Psoas muscle (tissue), 8 donors: ENCODE measurements at places on chromosomes 7 and 10. TPM values are rescaled to one million over a fixed set of nuclear protein-coding genes. Genes with fewer than 3 reads are reported as not detected.

GRCh38 chr10:30751678-30752331 lies 122.3 kb upstream of the LYZL2 start:
- peak; percentile 81 for DNase-seq

DNA sequence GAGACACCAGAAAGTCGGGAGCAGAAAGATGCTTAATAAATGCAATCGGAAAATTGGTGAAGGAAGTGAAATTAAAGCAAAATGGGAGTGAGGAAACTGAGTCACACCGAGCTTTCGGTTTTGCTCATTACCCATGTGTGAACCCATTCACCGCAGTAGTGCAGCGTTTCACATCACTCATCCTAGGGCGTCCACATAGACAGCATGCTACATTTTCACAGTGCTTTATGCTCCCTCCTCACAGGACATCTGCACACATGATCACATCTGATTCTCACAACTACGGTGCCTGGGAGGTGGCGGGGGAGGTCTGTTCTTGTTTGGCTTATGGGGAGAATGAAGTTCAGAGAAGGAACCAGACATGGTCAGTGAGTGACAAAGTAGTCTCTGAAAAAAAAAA lies 36.6 kb upstream of the ATP6V0A4 start:
- DNase-seq: no peak

DNA sequence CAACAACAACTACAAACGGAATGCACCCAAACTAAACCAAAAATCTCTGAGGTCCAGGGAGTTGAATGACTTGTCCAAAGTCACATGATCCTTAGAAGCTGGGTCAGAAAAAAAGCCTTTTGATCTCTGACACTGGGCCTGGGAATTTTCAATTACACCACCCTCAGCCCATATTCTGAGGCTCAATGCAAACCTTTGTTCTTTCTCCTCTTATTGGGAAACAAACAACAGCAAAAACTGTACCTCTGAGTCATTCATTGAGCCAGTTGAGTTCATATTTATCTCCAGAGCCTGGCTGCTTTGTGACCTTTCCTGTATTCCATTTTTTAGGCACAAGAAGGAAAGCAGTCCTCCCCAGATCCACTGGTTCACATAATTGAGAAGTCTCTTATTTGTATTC lies 51.2 kb upstream of the SORCS1 start:
- DNase-seq: no peak

DNA sequence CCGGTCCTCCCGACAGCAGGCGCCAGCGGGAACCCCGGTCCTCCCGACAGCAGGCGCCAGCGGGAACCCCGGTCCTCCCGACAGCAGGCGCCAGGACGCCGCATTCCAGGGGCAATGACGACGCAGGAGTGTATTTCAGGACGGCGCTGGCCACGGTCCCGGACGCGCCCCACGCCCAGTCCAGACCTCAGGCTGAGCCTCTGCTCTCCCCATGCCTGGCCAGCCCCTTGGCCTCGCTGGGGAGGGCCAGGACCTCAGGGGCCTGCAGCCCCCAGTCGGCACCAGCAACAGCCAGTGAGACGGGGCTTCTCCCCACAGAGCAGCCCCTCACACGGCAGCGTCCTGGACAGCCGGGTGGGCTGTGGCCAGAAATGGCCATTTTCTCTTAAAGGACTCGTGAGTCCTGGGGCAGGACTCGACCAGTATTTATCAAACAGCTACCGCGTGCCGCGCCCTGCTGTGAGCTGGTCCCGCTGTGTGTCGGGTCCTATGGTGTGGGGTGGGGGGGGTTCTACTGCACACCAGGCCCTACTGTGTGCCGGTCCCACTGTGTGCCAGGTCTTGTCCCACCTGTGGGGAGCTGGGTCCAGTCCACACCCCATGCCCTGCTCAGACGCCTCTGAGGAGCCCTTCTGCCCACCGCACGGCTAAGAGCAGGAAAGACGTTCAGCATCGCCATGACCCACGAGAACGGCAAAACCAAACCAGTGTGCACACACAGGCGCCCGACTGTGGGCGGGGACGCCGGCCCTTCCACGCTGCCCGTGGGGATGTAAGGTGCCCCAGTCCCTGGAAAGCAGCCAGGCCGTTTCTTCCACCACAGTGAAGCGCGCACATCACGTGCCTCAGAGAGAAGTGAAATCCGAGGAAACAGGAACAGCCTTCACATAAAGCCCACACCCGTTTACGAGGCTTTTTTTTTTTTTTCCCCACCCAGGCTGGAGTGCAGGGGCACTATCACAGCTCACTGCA lies 33.3 kb downstream of the GET4 start:
- DNase-seq: peak; percentile 72

GRCh38 chr10:27527666-27528295 lies 23.7 kb downstream of the RAB18 start:
- DNase-seq: no peak

CLCN1 gene
- polyA plus RNA-seq: 1.3 TPM

DMBT1 gene
- polyA plus RNA-seq: 0.25 TPM

ZNF25 gene
- polyA plus RNA-seq: 11.2 TPM

DNA sequence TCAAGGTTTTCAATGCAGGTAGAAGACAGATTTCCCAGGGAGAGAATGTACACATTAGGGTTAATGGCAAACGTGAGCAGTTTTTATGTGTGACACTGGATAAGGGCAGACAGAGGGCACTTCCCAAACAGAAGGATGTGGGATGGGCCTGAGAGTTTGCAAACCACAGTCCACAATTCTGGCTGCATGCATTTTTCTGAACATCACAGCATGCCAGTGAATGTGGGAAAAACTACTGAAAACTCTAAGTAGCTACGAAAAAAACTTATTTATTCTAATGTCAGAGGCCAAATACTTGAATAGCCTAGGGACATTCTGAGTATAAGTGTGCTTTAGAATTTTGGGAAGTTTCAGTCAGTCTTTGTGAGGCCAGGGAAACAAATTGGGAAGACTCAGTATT lies 145.9 kb downstream of the NRCAM start:
- DNase-seq: no peak

ITPRID1 gene
- not detected for polyA plus RNA-seq

JCAD gene
- 4.3 TPM for polyA plus RNA-seq

DNA sequence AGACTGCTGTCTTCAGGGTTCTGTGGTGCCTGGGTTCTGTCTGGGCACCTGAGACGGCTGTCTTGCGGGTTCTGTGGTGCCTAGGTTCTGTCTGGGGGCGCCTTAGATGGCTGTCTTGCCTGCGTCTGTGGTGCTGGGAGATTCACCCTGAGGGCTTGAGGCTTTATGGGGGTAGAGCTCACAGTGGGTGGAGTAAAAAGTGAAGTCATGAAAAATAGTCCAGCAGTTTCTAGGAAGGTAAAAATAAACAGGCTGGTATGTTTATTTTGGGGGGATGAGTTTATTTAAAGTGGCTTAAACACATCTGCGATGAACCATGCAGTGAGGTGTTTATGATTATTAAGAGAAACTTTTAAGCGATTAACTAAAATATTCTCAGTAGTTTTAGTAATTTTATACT lies 64.2 kb downstream of the NKX6-2 start:
- DNase-seq: no peak

GRCh38 chr7:99098824-99099498 lies 44.9 kb downstream of the SMURF1 start:
- DNase-seq: no peak

DNA sequence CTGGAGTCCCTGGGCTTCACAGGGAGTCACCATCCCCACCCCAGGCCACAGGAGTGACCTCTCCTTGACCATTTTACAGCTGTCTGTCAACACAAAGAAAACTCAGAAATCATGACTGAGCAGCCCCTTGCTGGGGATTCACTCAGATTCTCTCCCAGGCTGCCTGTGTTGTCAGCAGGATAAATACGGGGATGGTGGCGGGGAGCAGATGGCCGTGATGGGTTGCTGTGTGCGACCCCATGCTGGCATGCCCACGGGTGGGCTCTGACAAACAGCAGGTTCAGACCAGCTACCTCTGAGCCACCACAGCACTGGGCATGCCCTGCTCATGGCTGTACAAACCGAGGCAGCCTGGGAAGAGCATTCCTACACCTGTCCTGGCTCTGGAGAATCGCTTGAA lies 136.1 kb downstream of the SLIT1 start:
- no peak for DNase-seq

NEUROD6 gene
- not detected for polyA plus RNA-seq

TRIM50 gene
- 0.17 TPM for polyA plus RNA-seq

DNA sequence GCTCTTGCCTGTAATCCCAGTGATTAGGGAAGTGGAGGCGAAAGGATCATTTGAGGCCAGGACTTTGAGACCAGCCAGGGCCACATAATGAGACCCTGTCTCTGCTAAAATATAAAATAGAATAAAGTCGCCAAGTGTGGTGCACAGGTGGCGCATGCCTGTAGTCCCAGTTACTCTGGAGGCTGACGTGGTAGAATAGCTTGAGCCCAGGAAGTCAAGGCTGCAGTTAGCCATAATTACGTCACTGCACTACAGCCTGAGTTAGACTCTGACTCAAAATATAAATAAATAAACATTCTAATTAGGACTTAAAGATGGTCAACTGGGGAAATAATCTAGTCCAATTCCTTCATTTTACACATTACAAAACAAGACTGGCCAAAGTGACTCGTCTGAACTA lies 768 bp downstream of the CHCHD2 start:
- DNase-seq: no peak

DNA sequence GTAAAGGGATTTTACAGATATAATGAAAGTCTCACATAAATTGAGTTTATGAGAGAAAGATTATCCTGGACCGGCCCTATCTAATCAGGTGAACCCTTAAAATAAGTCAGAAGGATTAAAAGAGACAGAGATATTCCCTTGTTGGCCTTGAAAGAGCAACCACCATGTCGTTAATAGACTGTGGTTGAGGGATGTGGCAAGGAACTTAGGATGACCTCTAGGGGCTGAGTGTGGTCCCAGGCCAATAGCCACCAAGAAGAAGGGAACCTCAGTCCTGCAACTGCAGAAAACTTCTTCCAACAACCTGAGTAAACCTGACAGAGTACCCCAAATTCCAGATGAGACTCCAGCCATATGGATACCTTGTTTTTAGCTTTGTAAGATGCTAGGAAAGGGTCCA lies 121.5 kb downstream of the POLR1F start:
- DNase-seq: no peak

DNA sequence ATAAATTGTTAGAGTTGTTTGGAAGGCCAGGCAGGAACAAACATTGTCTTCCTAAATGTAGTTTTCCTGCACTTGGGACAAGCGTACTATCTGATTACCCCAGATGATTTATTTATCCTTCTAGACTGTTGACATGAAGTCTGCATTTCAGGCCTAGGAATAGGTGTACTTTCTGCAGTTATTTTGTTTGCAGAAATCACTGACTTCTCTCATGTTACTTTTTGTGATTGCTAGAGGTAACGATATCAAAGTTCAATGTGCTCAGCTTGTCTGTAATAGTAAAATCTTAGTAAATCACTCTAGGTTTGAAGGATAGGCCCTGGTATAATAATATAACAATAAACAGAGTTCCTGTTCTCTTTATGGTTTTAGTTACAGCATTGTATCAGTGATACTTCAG lies 75.4 kb upstream of the HDAC9 start:
- no peak for DNase-seq

DNA sequence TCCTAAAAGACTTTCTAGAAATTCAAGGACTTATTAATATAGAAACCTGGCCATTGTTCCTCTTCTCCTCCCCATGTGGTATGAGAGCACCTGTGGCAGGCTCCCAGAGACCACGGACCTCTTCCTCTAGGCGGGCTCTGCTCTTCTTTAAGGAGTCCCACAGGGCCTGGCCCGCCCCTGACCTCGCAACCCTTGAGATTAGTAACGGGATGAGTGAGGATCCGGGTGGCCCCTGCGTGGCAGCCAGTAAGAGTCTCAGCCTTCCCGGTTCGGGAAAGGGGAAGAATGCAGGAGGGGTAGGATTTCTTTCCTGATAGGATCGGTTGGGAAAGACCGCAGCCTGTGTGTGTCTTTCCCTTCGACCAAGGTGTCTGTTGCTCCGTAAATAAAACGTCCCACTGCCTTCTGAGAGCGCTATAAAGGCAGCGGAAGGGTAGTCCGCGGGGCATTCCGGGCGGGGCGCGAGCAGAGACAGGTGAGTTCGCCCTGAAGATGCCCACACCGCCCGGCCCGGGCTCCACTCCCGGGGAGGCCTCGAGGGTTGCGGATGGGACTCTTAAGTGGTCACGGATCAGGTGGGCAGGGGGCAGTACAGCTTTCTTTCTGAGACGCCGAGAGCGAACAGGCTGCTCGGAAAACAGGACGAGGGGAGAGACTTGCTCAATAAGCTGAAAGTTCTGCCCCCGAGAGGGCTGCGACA lies at the start of gene SLC26A4:
SLC26A4 (plus strand) TSS at position 448 of the 700 bp plus-strand sequence. CDS start 814 bp downstream, outside the sequence.
- no peak for DNase-seq

GRCh38 chr10:36465604-36466379 lies 659.6 kb upstream of the ANKRD30A start:
- DNase-seq: no peak

C10orf67 gene
- 0.03 TPM for polyA plus RNA-seq

DNA sequence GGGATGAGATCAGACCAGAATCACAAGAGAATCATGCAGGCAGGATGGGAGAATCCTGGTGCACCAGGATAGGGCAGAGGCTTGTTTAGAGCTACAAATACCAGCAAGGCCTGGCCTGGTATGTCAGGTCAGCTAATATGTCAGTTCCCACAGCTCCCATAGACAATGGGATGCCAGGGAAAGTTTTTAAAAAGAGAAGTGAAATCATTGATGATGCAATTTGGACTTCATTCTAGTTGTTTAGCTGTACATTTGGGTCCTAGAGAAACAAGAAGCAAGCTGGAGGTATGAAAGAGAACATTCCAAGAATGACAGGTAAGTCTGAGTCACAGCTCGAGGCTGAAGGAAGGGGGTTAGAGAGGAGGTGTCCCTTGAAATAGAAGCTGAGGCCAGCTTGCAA lies 45.2 kb downstream of the GPR141 start:
- DNase-seq: no peak

- no peak for DNase-seq
Observed at GRCh38 chr10:52451817-52452216, 137.7 kb downstream of the DKK1 start.

OR2A7 gene
- 0.07 TPM for polyA plus RNA-seq

GIMAP4 gene
- polyA plus RNA-seq: 13.6 TPM

GLCCI1 gene
- 4.0 TPM for polyA plus RNA-seq

DNA sequence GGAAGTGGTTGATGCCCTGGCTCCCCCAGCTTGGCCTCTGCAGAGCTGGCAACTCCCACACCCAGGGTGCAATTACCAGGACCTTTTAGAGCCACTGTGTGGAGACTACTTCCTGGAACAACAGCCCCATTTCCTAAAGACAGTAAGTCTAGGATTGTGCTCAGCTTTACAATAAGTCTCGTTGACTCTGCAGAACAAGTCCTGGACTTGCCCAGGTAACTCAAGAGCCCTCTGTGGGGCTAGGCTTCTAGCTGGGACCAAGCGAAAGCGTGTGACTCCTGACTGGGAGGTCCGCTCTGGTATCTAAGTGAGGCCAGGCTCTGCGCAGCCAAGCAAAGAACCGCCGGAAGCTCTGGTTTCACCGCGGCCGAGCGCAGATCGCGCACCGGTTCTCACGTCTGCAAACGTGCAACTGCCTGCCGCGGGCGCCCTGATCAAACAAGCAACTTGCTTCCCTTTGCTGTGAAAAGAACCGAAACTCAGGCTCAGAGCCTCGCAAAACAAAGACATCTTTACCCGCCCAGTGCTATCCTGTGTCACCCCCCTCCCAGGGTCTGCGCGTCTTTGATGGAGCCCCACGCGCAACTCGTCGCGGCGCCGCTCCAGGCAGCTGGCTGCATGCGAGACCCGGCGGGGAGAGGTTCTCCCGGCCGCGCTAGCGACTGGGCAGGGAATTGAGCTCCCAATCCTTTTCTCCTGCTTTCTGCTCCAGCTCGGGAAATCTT lies 4.4 kb upstream of the PDLIM1 start:
- DNase-seq: peak; percentile 37
